ENCODE measurements at places on chromosomes 3 and 15.

DNA sequence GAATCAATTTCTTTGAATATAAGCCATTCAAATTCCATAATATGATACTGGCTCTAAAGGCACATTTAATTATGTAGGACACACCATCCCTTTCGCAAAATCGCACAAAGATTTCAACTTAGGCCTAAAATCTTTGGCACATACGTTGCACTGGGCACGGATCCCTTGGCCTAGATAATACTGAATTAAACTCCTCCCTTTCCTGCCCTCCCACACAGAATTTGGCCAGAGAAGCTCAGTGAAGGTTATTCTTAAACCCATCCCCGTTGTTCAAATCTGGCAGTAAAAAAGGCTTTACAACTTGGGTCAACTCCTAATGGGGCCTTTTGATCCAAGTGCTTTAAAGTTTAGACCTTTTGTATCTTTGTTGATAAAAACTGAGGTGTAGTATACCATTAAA is 247.2 kb downstream of the PTPRG start:
- no peak for DNase-seq

DNA sequence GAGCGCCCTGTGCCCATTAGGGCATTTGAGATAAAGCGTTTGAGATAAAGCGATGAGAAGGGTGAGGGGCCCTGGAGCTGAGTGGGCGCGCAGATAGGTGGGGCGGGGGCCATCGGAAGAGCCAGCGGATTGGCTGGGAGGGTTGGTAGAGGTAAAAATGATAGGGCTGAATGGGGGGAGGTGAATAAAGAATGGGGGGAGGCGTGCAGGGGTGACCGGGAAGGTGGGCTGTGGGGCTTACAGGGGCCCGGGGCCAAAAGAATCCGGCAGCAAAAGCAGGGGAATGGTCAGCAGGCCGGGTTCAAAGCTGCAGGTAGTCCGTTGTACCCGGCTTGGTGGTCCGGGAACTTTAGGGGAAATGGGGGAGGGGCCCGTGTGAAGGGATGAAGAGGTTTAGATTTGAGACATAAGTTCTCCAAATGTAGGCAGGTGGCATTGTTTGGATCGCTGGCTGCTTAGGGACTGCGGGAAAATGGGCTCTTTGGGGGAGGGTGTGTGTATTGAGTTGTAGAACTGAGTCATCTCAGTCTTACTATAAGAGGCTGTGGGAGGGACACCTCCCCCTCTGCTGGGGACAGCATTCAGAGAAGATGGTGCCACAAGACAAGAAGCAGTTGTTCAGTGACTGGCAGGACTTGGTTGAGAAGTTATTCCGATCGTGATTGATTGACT is 610 bp downstream of the ARID3B start:
- DNase-seq, result no peak

- no peak for DNase-seq
These were observed 31.0 kb downstream of the CTDSPL2 start for GRCh38 chr15:44458429-44458828.

DNA sequence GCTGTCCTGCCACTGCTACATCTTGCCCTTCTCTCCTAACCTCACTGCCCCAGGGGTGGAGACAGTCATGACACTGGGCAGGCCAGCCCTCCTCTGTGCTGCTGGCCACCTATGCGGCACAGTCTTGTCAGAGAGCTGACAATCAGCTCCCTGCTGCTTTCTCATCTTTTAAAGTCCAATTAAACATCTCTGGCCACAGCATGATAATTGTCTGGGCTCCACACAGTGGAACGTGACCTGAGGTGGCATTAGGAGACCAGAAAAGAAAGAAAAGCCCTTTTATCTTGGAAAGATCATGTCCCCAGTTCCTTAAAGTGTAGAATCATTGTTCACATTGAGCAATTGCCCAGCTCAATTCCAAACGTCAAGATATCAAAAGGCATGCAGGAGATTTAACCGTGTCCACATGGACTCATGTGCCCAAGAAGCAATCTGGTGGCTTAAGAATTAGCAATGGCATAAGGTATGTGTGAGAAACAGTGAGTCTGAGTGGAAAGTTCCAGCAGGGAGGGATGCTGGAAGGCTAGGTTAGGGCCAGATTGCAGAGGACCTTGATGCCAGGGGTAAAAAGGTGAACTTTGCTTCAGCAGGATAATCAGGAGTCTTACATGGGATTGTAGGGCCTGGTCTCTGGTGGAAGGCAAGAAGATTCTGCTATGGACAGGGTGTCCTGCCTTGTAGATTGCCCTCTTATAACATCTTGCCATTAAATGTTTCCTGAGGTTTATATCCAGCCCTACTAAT is 15.3 kb upstream of the CACNA1D start:
- no peak for DNase-seq

- DNase-seq, result no peak
These were observed 619 bp downstream of the EIF2AK4 start for GRCh38 chr15:39934397-39935071.

- DNase-seq, result no peak
These were observed 40.2 kb upstream of the DLG1 start for GRCh38 chr3:197338586-197338985.

DNA sequence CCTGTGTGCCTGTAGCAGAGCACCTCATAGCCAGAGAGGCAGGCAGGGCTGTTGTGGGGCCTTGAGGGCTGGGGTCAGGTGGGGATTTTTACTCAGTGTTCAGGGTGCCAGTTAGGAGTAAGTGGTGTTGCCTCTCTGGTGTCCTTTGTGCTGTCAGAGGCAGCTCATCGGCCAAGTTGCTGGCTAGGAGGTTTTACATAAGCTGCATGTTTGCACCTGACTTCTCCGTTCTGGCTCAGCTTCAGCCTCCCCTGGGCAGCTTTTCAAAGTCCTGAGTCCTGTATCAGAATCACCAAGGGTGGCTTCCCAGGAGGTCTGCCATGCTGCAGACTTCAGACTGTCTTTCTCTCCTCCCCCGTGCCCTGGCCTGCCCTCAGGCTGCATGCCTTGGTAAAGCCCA is 242.6 kb upstream of the TPM1 start:
- DNase-seq, result no peak

DNA sequence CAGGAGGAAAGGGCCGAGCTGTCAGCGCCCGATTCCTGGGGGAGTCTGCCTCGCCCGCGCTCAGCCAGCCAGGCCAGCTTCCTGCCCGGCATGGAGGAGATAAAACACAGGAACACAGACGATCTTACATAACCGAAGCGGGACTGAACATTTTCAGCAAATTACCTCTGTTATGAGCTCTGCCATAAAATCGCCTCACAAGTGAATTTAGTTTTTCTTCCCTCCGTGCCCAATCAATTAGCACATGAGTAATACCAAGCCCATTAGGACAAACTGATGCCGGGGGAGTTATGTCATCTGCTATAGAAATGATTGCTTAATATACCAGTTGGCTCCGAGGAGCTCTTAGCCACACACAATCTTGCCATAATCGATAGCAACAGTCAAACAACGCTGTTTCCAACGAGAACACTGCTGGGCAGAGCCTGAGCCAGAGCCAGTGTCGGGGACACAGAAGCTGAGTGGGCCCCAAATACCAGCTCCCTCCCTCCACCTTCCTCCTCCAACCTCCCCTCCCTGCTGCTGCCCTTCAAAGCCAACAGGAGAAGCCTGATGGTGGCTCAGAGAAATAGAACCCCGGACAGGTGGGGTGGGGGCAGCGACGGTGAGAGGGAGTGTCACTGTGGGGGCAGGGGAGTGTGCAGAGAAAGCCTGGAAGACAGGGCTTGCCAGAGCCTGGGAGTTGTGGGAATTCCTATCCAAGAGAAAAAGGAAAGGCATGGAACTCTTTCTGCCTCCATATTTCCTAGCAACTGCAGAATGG is 279.4 kb upstream of the TLE3 start:
- no peak for DNase-seq

GRCh38 chr3:113507501-113508067 is 7.4 kb downstream of the SPICE1 start:
- no peak for DNase-seq

GRCh38 chr3:138007898-138008297 is 2.1 kb upstream of the CLDN18 start:
- DNase-seq, result no peak

All from epithelial cell of proximal tubule (primary cell).